NCI-H2171 (cell line): ENCODE measurements at places on chromosomes 3 and 15.

DNA sequence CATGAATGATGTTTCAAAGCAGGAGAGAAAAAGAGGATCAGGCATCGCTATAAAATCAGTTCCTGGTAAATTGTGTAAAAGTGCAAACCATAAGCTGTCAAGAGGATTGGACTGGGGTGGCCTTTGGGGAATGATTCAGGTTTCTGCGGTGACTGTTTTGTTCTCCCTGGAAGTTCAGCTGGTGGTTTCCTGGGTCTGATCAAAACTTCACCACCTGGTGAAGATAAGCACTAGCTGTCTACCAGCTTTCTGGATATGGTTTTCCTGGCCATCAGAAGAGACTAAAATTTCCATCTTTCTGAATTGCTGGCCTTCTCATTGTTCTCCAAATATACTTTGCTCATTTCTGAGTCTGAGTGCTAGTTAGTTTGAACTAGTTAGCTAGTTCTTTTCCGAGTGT, 2.7 kb upstream of the NANOGP8 start:
- no peak for DNase-seq

DNA sequence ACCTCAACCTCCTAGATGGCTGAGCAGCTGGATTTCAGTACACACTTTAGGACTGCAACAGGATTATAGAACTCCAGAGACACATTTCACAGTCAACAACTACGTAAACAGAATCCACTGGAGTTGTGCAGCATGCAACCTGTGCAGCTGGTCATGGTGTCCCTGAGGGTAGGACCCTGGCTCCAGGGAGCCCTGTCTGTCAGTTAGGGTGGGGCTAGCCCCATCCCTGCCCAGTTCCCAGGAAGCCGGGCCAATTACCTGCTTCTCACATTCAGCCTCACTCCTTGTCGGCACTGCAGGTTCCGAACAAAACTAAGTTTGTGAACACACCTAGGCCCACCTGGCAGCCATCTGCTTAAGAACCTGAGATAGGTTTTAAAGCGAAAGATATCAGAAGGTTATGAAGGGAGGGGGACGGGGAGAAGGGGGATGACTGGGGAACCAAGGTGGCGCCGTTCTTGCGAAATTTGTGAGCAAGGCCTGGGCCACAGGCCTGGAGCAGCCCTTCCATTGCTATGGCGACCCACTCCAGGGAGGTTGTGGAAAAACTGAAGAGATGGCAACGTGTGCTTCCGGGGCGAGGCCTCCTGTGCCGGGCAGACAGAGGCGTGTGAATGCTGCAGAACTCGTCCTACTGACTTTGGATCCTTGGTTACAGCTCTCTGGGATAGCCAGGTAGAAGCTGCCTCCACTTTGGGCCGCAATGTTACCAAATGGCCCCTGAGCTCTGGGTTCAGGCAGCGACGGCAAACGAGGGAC, 25.3 kb downstream of the ACSBG1 start:
- DNase-seq: no peak

- DNase-seq: no peak
These were observed 7.1 kb downstream of the CLK3 start for GRCh38 chr15:74622758-74623157.

DNA sequence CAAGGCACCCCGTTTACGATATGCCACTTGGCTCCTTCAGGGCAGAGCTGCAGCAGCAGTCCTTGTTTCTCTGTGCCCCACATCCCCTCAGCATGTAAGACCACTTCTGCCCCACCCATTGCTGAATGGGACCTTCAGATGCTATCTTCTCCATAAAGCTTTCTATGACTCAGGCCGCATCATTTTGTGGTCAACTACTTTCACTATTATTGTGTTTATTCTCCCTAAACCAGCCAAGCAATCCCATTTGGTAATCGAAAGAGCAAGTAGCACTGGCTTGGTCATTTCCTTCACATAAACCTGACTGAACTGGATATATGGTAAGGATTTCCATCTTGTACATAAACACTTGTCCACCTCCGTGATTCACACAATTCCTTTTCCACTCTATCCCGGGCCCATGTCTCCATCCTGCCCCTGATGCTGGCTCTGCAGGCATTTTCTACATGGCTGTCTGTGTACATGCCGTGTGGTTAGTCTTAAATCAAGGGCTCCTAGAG, 25.7 kb downstream of the LIPC start:
- no peak for DNase-seq

- no peak for DNase-seq
These were observed 220.2 kb downstream of the NTRK3 start for GRCh38 chr15:88036154-88036839.

DNA sequence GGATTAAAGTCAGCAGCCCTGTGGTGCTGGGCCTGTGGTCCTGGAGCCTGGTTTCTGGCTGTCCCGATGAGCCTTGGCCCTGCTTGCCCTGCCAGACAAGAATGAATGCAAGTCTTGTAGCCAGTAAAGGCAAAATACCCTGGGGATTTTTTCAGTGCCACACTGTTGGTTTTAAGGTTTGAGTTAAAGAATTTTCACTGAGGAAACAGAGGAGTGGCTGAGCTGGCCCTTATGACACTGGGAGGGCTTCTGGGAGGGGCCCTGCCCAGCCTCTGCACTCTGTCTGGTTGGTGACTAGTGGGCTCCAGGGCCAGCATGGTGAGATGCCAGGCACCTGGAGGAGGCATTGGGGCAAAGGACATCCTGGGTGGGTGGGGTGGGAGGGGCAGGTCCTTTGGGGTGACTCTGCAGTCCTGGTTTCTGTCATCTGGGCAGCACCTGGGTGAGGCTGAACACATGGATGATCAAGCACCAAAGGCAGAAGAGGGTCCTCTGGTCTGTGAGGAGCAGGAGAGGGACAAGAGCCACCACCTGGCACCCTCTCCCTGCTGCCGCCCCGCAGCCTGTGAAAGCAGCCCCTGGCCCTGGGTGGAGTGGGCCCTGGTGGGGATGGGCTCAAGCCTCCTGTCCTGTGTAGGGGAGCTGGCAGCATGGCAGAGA, 12.5 kb upstream of the PLA2G4E start:
- no peak for DNase-seq

DNA sequence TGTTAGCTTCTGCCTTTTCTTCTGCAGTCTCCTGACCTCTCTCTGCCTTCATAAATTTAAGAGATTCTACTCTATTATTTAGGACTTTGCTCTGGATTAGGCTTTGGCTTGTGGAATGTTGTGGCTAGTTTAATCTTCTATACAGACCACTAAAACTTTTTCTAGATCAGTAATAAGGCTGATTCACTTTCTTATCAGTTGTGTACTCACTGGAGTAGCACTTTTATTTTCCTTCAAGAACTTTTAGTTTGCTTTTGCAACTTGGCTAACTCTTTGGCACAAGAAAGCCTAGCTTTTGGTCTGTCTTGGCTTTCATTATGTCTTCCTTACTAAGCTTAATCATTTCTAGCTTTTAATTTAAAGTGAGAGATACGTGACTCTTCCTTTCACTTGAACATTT, 265.5 kb upstream of the TBC1D5 start:
- no peak for DNase-seq

- no peak for DNase-seq
These were observed 1.4 kb downstream of the GJD2 start for GRCh38 chr15:34753236-34753894.

GRCh38 chr3:57169108-57169507, 4.0 kb upstream of the IL17RD start:
- no peak for DNase-seq

GRCh38 chr15:98657721-98658120, 9.4 kb downstream of the IGF1R start:
- DNase-seq: no peak

- peak; percentile 37 for DNase-seq
These were observed 8.3 kb downstream of the B3GALNT1 start for GRCh38 chr3:161096771-161097367.

GRCh38 chr15:32840507-32841245, 122.9 kb downstream of the GREM1 start:
- no peak for DNase-seq

- no peak for DNase-seq
These were observed 1.8 kb downstream of the ACAP2 start for GRCh38 chr3:195441051-195441450.

DNA sequence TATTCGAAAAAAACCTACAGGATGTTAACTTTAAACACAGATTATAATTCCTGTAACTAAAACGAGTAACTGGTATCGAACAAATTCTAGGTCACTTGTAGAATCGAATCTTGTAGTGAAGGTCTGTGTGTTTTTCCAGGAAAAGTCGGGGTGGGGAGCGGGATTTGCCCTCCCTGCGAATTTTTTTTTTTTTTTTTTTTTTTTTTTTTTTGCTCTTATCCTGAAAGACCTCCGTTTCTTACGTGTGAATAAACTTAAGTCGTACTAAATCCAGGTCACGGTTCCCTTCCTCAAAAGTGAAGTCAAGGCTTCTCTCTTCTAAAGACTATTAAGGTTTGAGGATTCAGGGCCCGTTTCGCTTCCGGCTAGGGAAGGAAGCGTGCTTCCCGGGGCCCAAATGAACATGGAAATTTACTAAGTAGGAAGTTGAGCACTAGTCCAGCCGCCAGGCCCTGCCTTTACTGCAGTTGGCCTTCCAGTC, 770 bp downstream of the TBC1D5 start:
- DNase-seq: no peak

DNA sequence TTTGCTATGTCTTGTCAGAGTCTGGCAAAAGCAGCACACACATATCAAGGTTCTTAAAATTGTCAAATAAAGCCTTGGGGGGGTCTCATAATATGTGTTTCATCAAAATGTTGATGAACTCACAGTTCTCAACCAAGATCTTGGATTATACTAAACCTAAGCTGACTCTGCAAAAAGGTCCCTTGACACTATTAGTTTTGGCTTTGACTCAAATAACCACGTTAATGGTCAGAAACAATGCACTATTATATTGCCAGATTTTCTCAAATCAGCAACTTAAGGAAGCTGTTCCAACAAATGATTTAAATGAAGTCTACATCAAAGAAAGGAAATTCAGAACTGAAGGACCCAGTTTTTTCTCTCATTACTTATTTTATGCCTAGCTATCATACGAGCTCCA, 1063.9 kb downstream of the ROBO1 start:
- DNase-seq: no peak

DNA sequence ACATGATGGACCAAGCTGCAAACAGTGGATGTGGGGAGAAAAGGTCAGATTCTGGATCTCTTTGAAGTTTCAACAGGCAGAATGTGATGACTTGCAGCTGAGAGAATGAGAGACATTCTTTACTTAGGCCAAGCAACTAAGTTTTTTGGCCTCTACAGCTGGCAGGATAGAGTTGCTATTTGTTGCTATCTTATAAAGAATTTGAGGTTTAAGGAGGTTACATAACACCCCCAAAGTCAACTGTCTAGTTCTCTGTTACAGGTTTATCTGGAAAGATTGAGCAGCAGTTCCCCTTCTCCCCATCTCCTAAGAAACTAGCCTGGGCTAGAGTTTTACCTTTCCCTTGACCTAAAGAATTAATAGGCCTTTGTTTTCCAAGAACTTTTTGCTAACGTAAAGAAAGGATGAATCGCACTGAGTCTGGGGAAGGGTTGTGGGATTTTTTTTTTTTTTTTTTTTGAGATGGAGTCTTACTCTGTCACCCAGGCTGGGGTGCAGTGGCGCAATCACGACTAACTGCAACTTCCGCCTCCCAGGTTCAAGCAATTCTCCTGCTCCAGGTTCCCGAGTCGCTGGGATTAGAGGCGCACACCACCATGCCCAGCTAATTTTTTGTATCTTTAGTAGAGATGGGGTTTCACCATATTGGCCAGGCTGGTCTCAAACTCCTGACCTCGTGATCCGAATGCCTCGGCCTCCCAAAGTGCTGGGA, 26.6 kb upstream of the SLMAP start:
- DNase-seq: no peak

GRCh38 chr3:128215800-128216495, 62.7 kb downstream of the EEFSEC start:
- DNase-seq: no peak

DNA sequence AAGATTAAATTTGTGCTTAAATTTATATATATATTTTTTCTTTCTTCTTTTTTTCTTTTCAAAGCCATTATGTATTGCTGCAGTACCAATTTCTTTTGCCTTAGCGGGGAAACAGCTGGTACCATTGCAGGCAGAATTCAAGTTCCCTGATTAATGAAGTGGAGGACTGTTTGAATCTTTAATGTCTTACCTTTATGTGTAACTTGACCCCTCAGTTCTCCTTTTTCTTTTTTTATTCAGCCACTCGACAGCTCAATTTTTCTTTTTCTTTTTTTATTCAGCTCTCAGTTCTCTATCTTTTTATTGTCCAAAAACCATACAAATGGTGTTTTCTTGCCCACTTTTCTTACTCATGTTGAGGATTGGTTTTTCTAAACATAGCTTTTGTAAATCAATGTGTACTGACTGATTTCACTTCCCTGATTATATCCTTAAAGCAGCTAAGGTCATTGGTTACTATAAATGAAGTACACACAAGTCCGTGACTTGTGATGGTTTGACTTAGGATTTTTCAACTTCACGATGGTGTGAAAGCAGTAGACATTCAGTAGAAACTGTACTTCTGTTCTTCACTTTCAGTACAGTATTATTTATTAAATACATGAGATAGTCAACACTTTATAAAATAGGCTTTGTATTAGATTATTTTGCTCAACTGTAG, 22.8 kb downstream of the ATP2C1 start:
- DNase-seq: peak; percentile 28

DNA sequence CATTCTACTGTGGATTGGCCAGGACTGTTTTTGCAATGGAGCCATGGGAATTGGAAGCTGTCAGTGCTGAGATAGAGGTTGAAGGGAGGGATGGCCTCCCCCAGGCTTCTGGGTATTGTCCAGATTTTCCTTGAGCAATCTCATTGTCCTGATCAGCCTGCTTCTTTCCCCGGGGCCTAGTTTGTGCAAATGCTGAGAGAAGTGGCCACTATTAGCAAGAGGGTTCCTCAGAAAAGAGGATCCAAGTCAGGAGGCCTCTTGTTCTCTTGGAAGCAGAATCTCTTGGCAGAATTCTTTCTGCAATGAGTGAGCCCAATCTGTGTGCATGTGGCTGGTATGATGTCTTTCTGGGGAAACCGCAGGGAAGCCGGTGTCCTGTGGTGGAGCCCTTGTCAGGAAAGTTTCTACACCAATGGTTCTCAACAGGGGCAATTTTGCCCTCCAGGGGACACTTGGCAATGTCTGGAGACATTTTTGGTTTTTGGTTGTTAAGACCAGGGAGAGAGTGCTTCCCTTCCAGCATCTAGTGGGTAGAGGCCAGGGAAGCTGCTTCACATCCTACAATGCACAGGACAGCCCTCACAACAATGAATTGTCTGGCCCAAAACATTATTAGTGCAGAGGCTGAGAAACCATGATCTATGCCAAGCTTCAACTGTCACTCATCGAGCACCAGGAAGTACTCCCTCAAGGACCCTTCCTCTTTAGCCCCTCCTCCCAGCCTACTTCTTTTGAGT, 2.0 kb downstream of the LIPC start:
- DNase-seq: no peak
